ENCODE measurements at places on chromosomes 4 and X.

DNA sequence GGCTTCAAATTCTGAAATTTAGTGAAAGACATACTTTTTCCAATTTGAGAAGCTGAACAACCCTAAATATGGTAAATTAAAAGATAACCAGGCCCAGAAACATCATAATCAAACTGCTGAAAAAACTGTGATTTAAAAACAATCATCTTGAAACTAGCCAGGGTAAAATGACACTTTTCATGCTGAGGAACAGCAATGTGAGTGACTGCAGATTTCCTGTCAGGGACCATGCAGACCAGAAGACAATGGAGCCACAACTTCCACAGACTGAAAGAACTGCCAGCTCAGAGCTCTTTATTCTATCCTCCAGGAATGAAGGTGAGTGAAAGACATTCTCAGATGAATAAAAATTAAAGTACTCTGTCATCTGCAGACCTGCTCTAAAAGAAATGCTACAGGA, 73.3 kb downstream of the NAT8L start:
- no peak for DNase-seq

GRCh38 chr4:6308899-6309643, 39.4 kb downstream of the WFS1 start:
- peak; percentile 77 for DNase-seq

GRCh38 chrX:23271026-23271425, 63.6 kb upstream of the PTCHD1 start:
- no peak for DNase-seq

GRCh38 chr4:63619771-63620170, 789.5 kb downstream of the TECRL start:
- no peak for DNase-seq

DNA sequence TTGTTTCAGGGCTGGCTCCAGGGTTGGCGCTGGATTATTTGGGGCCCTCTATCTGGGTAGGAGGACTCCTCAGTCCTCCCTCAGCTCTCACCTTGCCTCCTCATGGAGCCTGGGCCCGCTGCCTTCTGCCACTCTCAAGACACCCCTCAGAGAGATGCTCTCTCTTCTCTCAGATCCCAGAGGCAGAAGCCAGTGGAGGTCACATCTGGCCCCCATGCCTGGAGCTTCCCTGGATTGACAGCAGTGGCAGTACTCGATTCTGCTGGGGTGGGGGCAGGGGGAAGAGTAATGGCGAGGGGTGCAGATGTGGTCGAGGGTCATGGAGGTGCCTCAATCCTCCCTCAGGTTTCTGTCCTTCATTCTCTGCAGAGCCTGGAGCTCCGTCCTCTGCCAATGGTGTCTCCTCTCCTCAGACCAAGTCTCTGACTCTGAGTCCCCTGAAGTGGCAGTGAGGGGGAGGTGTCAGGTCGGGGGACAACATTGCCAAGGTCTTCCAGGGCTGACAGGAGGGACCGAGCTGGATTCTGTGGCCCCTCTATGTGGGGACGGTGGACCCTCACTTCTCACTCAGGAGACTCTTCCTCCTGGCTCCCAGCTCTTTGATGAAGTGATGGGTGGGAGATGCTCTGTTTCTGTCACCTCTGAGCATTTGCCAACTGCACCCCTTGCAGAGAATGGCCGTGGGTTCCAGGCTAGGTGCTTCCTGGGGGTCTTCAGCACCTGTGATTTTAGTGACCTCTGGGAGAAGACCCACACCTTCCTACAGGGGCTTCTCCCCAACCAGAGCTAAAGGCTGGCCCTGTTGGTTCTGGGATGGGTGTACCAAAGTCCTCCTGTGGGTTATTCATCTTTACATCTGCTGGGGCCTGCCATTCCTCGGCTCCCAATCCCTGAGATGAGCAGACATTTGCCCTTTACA, 10.9 kb upstream of the HSFX1 start:
- DNase-seq: no peak

DNA sequence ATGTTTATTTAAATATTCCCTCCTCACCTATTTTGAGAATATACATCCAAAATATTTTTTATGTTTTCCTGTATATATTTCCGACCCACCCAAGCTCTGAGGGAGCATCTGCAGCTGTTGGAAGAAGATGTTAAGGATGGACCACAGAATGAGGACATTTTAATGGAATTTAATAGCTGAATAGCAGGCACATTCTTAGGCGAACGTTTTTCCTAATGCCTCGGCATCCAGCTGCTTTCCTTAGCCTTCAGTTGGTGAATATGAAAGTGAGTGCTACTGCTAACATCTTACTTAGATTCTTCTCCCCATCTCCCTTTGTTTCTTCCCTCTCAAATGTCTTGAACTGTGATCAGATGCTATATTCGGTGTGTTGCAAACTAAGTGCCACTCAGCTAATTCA, 158.0 kb upstream of the CTSO start:
- no peak for DNase-seq

DNA sequence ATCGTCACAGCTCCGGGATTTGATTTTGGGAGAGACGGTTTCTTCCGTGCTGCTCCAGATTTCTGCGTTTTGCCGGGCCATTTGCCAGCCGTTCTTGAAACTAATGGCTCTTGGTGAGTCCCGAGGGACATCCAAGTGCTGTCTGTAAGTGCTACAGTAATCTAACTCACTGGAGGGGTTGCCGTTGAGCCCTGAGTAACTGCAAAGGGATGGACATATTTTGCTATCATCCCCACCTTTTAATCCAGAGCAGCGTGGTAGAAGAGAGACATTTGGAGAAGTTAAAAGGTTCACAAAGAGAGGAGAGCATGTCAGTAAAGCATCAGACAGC, 88.9 kb upstream of the PDLIM3 start:
- DNase-seq: no peak

DNA sequence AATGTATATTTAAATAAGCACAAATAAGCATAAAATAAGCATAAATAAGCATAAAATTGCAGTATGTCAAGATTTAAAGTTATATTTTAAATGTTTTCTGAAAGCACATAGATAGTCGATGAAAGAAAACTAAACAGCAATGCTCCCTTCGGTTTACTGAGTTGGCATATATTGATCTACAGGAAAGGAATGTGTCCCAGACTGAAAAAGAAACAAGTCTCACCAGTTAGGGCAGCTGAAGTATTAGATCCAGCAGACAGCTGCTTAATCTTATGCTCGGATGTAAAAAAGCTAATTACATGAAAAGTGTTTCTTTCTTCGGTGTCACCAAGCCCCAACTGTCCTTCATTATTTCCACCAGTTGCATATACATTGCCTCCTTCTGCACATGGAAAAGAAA, 8.7 kb downstream of the RPGR start:
- no peak for DNase-seq

GRCh38 chrX:133892337-133892736, 93.1 kb downstream of the GPC3 start:
- no peak for DNase-seq

DNA sequence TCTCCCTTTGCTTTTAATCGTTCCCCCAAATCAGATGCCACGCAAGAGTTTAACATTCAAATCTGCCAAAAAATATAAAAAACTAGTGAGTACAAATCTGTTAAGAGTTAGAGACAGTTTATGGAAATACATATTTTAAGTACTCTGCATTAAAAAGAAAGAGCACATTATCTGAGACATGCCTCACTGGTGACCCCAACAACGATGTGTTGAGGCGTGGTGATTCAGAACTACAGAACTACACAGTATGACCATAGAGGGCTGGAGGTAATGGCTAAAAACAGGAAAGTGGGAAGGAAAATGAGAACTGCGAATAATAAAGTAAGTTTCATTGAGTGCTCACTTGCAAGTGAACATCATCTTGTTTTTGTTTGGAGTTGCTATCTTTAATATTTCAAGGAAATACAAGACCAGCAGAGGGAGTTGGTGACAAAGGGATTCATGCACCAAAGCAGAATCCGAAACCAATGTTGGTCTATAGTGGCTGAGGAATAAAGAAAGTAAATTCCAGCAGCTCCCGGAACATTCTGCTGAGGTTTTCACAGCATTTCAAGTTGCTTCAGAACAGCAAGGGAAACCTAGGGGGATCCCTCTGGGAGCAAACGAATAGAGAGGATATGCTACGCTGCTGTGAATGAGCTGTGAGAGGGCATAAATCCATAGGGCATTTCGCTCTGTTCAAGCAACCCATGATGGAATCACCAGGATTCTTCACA, 92.2 kb downstream of the DCHS2 start:
- no peak for DNase-seq

- DNase-seq: no peak
Observed at GRCh38 chrX:68121371-68121770, 311.9 kb downstream of the OPHN1 start.

DNA sequence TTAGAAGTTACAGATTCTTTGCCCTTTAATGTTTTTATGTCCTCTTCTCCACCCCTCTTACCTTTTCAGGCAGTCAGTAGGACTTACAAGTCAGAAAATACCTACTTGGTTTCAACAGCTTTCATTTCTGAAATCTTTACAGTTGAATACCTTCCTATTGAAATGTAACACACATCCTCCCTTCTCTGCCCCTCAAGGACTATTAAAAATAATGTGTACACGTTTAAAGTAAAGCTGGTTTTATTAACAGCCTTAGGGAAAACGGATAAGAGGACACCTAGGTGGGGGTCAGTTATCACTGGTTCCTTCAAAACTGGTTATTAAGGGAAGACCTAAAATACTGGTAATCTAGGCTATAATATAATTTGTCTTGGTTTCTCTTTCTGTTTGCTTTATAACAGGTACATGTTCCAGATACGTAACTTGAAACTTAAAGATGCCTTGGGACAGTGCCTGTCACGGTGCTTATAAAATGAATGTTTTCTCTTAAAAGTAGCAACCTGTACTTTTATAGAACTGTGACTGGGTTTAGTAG, 1.8 kb downstream of the CCSER1 start:
- DNase-seq: no peak

GRCh38 chrX:66045894-66046293, 6.0 kb upstream of the VSIG4 start:
- DNase-seq: no peak

- DNase-seq: no peak
Observed at GRCh38 chr4:52643785-52644244, 15.3 kb downstream of the USP46 start.

DNA sequence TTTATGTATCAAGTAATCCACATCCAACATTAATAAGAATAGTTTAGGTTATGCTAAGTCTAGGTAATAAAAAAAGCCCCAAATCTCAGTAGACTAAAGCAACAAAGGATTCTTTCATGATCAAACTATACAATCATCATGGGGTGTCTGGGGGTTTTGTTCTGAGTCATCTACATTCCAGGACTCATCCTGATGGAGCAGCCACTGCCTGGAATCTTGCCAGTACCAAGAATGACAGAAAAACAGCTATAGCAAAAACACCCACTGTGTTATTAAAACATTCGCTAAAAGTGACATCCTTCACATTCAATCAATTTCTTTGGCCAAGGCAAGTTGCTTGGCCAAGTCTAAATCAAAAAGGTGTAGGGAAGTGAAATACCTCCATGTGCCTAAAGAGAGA, 3.9 kb upstream of the ARHGEF38 start:
- no peak for DNase-seq

DNA sequence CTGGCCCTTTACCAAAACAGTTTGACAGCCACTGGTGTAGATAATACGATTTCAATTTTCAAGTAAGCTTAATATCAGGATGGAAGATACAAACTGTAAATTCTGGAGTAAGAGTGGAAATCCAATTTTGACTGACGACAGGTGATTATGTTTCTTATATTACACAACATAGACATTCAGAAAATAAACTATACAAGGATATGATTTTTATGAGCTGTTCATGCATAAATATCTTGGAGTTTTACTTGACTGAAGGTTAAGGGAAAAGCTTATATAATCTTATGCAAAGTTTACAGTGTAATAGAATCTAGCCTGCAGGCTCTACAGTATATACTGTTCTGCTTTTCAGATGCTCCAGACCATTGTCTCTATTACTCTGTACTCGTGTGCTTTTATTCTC, 1672.3 kb downstream of the ARAP2 start:
- no peak for DNase-seq

All from NCI-H345 (cell line).